Fibroblast of villous mesenchyme (primary cell): ENCODE measurements at places on chromosomes 12 and 14.

GRCh38 chr14:75198291-75198933 is 22.0 kb upstream of the TMED10 start:
- DNase-seq: no peak

DNA sequence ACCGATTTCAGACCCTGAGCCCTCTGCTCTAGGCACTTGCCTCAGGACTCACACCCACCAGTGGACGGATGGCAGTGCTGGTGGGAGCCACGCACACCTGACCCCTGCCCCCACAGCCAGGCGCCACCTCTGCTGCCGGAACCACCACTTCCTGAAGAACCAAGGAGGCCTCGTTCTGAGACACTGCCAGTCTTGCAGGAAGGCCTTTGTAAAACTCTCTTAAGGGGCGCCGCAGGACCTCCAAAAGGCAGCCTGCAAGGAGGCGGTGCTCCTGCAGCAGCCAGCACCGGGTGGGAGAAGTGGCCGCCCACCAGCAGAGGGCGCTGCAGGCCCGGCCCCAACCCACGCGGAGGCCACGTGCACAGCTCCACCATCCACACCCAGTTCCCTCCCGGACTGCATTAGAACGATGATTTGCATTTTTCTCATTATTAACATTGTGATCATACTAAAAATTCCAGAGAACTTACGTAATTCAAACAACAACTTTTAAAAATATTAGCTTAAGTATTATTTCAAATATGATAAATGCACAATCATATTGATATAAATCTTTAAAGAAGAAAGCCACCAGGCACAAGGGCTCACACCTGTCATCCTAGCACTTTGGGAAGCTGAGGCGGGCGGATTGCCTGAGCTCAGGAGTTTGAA is 12.8 kb downstream of the STX2 start:
- peak; percentile 70 for DNase-seq

- DNase-seq: no peak
These were observed 174.9 kb downstream of the PIK3C2G start for GRCh38 chr12:18436170-18436569.

GRCh38 chr12:95733141-95733825 is 57.3 kb downstream of the NTN4 start:
- peak; percentile 90 for DNase-seq

GRCh38 chr14:63604626-63605025 is 37.0 kb downstream of the WDR89 start:
- DNase-seq: no peak

GRCh38 chr14:59695198-59695597 is 118.6 kb upstream of the CCDC175 start:
- no peak for DNase-seq

DNA sequence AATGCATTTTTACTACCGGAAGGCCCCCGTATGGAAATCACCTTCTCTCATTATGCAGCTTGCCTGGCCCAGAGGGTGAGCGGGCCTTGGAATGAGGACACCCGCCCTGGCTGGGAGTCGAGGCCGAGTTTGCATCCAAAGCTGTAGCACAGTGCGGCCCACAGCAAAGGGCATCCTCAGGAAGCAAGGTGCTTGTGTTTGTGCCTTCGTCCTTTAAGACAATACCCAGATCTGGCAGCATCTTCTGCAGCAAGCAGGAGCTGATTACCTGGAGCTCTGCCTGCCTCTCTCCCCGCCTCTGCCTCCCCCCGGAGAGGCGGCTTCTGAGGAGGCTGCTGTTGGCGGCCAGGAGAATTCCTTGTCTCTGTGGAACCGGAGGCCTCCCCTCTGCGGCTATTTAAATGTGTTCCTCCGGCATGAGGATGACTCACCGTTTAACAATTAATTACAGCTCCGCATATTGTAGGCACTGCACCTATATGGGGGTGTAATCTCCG is 145.3 kb downstream of the CACNA1C start:
- DNase-seq: peak; percentile 53

DNA sequence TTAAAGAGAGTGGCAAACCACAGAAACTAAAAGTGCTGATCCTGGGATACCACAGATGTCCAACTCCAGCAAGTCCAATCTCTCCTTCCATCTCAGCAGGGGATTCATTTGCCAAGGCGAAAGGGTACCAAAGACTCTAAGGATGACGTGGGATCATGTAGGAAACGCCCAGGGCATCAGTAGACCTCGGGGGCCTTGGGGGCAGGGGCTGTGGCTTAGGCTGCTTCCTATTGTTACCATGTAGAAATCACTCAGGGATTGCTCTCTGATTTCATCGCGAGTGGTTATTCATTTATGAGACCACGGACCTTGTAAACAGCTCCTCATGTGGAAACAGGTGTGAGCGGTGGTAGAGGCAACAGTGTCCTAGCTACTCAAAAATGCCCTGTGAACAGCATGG is 149.3 kb upstream of the FKBP4 start:
- DNase-seq: no peak

DNA sequence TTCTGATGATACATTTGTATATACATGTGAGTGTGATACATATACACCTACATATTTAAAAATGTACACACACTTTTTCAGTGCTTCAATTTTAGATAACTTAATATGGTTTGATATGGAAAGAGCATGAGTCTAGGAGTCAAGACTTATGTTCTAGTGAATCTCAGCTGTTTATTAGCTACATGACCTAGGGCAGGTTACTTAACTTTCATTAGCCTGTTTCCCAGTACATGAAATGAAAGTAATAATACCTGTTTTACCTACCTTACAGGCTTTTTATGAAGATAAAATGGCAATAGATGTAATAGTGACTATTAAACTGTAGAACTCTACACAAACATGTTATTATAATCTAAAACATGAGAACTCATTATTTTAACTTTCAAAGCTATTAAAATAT is 39.5 kb downstream of the KIF21A start:
- DNase-seq: no peak

GRCh38 chr12:112031472-112031871 is 18.2 kb downstream of the ERP29 start:
- DNase-seq: peak; percentile 14

DNA sequence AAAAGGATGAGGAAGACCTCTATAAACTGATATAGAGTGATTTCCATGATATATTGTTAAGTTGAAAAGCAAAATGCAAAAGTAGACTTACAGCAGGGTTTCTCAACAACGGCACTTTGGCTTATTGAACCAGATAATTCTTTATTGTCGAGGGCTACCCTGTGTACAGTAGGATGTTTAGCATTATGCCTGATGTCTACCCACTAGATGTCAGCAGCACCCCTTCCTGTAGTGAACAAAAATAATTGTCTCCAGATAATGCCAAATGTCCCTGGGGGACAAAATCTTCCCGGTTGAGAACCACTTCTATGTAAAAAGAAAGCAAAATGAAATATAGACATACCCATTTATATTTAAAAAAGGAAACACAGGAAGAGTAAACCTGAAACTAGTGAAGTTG is 32.4 kb downstream of the ABCD2 start:
- peak; percentile 12 for DNase-seq

DNA sequence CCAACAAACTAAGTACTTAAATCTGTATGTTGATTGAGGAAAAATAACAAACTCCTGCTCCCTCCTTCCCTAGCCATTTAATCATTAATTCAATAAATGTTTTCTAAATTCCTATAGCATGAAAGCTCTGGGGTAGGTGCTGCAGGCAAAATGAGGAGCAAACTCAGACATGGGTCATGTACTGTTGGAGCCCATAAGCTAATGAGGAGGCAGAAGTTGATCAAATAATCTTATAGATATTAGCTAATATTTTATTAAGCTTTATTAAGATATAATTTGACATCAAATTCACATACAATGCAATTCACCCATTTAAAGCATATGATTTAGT is 70.6 kb downstream of the SYNE2 start:
- DNase-seq: no peak

- peak; percentile 14 for DNase-seq
These were observed 525.2 kb upstream of the CCDC196 start for GRCh38 chr14:65961004-65961403.

GRCh38 chr12:16165506-16165905 is 112.0 kb downstream of the SLC15A5 start:
- peak; percentile 44 for DNase-seq

GRCh38 chr12:110590806-110591326 is 7.7 kb upstream of the PPTC7 start:
- DNase-seq: peak; percentile 79
